ENCODE measurements at places on chromosomes 7 and 10. TPM values are rescaled to one million over a fixed set of nuclear protein-coding genes. Genes with fewer than 3 reads are reported as not detected.

DNA sequence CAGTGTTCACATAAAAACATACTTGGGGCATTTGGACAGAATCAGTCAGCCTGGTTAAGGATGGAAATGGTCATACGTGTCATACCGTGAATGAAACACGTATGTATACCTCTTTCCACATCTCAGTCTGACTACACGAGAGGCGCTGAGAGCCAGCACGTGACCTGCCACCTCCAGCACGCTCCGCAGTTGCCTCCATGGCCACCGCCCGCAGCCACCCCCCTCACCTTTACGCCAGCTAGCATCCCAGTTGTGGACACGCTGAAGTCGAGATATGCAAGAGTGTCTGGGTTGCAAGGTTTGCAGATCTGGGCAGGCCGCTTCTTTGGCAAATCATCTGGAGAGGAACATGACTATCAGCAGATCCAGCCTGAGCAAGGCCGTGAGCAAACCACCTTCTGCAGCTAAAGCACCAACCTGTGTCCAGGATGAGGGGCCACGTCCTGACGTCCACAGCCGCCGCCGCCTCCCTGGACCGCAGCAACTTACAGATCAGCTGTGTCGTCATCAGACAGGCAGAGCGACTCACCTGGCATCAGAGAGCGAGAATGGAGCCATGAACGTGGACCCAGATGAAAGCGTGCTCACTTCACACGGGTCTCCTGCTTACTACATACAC lies 209.4 kb downstream of the ZMYND11 start:
- no peak for DNase-seq

GRCh38 chr7:23299770-23300300 lies 696 bp downstream of the MALSU1 start:
- no peak for DNase-seq

Gene AKR1B15
- not detected for total RNA-seq

Gene CC2D2B
- total RNA-seq: 0.60 TPM

DNA sequence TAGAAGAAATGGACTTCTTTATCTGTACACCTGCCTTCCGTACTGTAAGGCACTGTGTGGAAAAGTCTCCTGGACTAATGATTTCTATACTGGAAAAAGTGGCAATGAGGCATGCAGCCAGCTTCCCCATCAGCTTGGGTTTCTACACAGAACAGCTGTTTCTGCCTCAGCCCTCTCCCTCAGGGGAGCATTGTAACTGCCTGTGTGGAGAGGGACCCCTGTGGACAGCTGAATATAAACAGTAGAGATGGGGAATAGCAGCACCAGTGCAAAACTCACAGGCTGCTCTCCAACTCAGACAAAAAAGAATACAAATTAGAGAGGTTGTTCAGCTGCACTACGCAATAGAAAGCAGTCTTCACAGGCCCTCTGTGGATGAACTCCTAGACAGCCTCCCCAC lies 451.3 kb upstream of the MBL2 start:
- DNase-seq: no peak

DNA sequence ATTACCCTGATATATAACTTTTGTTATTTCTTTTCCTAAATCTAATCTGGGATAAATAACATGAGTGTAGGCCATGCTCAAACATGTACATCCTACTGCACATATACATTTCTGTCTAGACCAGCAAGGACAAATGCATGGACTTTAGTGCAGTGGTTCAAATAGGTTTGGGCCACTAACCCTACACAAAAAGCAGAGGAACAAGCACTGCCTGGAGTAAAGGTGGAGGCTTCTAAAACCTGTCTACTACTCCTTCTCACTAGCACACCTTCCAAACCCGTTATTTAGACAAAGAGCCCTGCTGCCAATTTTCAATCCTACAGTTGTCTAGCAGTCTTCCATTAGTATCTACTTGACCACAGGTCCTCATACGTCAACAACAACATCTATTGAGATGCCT lies 34.8 kb downstream of the SGCE start:
- no peak for DNase-seq

- DNase-seq: no peak
Observed at GRCh38 chr7:40439686-40440085, 304.9 kb downstream of the SUGCT start.

Gene CLCN1
- total RNA-seq: not detected

Data from astrocyte (in vitro differentiated cells and primary cell).